Mucosa of gallbladder (tissue), 1 donor: ENCODE measurements at places on chromosomes 3 and 15.
A peak's percentile ranks its signal among the peaks of the same experiment; 100 is the strongest.

DNA sequence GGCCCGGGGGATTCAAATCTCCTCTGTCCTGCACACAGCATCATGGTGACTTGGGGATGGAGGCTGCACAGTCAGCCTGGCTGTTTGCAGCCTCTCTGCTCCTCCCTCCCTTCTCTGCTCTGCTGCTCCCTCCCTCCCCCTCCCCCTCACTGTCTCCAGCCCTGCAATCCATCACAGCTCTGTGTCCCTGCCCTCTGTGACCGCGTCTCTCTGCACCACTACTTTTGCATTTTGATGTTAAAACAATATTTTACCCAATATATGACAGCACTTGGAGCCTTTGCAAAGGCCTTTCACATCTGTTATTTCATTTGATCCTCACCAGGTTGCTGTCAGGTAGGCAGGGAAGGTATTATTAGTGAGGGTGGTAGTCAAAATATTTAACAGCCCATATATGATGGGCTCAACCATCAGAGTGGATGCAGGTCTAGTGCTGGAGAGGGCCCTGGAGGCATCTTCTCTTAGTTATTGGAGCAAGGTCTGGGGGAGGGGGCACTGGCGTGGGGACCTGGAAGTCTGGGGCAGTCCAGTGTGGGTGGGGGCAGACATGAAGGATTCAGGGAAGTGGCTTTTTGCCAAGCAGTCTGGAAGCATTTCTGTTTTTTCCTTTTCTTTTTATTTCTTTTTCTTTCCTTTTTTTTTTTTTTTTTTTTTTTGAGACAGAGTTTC is 16.3 kb upstream of the VPS8 start:
- no peak for DNase-seq

- DNase-seq, result peak; percentile 29
Measured at GRCh38 chr3:9111866-9112265, 137.6 kb downstream of the SRGAP3 start.

- no peak for DNase-seq
Measured at GRCh38 chr15:88651136-88651732, 12.4 kb downstream of the ISG20 start.

DNA sequence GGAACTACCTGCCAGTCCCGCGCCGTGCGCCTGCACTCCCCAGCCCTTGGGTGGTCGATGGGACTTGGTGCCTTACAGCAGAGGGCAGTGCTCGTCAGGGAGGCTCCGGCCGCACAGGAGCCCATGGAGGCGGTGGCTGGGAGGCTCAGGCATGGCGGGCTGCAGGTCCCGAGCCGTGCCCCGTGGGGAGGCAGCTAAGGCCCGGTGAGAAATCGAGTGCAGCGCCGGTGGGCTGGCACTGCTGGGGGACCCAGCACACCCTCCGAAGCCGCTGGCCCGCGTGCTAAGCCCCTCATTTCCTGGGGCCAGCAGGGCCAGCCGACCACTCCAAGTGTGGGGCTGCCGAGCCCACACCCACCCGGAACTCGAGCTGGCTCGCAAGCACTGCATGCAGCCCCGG is 580.2 kb downstream of the ZIC1 start:
- no peak for DNase-seq

DNA sequence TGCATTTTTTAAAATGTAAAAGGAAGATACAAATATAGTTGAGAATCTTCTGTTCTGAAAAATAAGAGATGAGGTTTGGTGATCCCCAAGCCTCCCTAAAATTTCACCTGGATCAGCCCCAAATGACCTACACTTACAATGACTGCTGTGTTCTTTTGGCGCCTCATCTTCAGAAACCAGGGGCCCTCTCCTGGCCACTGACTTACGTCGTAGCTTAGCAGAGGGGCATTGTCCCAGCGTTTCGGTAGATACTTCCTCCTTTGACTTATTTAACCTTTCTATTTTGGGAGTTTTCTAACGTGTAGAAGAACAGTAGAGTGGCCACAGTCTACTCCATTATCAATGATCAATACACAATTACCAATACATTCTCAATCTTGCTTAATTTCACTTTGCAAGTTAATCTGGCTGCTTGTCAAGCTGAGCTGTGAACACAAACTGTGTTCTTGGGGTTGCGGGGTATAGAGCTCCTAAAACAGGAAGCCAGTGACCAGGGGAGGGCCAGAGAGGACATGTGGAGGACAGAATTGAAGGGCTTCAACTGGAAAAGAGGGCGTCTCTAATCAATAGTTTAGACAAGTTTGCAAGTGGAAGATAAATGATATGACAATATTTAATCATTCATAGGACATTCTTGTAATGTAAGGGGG is 419.5 kb downstream of the LPP start:
- no peak for DNase-seq

DNA sequence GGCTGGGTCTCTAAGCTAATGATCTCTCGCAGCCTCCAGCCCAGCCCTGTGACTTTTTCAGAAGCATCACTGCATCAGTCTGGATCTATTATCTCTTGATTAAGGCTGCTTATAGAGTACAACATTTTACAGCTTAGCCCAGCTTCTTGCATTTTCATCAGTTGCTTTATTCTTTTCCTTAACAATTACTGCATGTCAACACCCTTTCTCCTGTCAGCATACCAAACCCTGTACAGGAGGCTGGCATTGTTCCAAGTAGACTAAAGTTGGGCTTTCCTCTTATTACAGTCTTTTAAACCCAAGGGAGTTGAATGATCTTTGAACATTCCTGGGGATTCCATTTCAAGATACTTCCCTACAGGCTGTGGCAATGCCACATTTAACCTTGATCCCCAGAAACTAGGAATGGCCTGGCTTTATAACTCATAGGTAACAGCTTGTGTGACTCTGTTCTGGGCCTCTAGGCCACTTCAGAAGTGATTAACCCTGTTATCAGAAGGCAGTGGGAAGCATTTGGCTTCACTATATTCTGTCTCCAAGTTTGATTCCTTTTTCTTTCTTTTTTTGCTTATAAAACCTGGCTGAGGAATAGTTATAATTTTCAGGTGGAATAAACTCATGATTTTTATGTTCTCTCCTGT is 182.9 kb downstream of the KCNMB2 start:
- no peak for DNase-seq

DNA sequence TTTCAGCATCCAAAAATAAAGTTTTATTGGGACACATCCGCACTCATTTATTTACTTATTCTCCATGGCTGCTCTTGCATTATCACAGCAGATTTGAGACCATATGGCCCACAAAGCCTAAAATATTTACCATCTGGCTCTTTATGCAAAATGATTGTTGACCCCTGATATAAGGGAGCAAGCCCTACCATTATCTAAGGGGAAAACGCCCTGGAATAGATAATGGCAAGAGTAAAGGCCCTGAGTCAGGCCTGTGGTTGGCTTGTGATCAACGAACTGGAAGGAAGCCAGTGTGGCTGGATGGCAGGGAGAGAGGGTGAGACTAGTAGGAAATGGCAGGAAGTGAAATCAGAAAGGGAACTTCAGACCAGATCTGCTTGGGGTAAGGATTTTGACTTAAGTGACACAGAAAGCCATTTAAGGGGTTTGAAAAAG is 24.6 kb upstream of the DMXL2 start:
- DNase-seq, result peak; percentile 62

DNA sequence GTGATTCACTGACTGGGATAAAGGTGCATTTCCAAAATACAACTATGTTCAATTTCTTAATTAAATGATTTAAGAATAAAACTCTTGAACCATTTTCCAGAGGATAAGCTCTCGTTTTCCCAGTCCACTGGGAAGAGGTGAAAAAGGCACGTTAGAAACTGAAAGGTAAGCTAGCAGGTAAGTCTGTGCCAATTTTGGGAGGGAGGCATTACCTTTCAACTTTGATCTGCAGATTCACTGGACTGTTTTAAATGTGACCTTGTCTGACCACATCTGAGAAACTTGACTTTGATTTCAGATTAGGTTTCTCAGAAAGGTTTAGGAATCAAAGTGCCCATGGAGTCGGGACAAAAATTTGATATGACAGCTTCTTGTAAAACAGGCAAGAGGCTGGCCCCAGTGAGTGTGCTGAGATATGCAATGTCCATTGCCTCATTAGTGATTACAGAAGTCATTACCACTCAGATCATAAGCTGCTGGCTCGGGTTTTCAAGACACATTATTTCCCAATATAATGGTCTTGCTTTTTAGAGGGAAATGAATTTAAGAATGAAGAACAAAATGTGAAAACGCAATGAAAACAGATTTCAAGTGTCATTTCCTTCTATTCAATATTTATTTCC is 118.8 kb downstream of the ADAMTS9 start:
- DNase-seq, result no peak

GRCh38 chr3:13525827-13526625 is 22.9 kb upstream of the FBLN2 start:
- no peak for DNase-seq

GRCh38 chr15:83358972-83359564 is 74.6 kb upstream of the BNC1 start:
- DNase-seq, result no peak

GRCh38 chr3:27160146-27160545 is 209.0 kb downstream of the NEK10 start:
- no peak for DNase-seq

GRCh38 chr3:127698286-127698685 is 25.5 kb downstream of the ABTB1 start:
- no peak for DNase-seq

DNA sequence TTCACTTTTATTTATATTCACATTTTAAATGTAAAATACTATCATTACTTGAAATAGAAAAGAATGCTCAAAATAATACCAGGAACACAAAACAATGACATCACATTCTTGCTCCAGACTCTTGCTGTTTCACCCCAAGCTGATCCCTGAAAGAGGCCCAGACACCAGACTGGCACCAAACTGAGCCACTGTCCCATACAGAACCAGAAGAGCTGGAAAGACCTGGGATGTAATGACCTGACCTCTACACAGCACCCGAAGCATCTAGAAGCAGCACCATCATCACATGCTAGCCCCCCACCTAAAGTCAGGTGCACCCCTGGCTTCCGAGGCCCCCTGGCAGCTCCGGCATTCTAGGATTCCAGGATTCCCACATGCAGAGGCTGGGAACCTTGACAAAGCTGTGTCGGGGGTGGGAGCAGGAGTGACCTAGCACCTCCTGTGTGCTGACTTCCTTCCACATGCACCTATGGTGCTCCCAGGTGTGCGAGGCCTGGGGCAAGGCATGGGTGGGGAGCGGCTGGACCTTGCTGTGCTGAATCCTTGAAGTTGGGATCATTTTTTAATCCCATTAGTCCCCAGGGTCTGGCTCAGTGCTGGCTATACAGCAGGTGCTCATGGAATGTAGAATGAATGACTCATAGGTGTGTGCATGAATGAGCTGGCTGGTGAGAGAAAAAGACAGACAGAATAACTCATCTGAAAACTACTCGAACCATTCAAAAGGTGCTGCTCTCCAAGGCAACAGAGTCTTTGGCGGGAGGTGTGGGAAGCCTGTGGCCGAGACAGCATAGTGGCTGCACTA is 144.7 kb upstream of the IQSEC1 start:
- no peak for DNase-seq

GRCh38 chr3:32414522-32415202 is 23.0 kb downstream of the CMTM7 start:
- DNase-seq, result no peak

- DNase-seq, result no peak
Measured at GRCh38 chr3:108471426-108471825, 39.0 kb downstream of the MYH15 start.

DNA sequence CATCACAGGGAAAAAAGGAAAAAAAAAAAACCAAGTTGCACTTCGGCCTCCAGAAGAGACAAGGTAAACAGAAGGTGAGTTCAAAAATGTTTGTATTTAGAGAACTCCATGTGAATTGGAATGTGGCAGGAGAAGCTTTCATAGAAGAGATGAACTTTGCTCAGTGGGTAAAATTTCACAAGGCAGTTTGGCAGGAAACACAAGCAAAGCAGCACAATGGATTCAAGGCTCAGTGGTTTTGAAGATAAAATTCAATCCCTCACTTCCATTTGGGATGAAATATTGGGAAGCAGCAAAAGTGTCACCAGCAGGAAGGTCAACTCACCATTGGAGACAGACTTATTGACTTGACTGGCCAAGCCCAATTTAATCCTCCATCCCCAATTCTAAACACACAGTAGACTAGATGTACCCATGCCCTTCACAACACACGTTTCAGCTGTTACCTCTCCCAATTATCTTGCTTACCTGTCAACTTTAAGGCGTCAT is 256.7 kb upstream of the ICE2 start:
- peak; percentile 38 for DNase-seq

DNA sequence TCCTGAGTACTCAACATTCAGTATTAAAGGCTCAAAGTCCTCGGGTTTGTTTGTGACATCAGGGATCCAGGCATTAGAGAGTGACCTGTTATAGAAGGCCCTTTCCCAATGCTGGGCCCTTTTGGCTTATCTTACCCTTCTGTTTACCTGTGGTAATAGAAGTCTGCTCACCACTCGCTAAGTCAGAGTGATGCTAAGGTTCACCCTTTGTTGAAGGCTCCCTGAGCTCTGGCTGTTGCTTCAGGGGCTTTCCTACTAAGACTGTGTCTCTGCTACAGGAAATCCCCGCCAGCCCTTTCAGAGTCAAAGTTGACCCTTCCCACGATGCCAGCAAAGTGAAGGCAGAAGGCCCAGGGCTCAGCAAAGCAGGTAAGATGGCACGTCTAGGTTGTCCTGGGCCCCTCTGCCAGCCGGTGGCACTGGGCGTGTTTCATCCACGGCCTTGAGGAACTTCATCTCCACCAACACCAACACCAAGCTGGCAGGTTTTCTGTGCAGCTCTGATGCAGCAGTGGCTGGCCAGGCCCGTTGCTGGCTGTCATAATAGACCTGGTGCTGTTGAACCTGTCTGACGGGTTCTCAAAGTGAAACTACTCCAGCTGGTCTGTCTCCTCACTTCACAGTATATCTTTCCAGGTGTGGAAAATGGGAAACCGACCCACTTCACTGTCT is 99.1 kb downstream of the DNASE1L3 start:
- DNase-seq, result peak; percentile 87

DNA sequence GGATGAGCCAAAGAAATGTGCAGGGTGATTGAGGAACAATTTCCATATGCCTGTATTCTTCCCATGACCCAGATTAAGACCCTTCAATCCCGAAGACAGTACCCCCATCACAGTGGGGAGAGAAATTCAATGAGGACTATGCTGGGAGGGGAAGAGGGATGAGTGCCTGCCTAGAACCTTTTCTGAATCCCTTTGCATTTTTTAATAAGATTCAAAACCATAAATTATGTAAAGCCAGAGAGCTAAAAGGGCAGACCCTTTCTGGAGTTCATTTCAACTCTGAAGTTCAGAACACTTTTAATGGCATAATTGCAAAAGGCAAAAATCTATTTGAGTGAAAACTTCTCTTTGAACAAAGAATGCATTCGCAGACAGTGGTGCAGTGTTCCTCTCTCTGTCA is 529.5 kb downstream of the NTRK3 start:
- DNase-seq, result no peak
